HT-29 (cell line): ENCODE measurements at places on chromosomes 3 and 15. TPM values are rescaled to one million over a fixed set of nuclear protein-coding genes. Genes with fewer than 3 reads are reported as not detected.

DNA sequence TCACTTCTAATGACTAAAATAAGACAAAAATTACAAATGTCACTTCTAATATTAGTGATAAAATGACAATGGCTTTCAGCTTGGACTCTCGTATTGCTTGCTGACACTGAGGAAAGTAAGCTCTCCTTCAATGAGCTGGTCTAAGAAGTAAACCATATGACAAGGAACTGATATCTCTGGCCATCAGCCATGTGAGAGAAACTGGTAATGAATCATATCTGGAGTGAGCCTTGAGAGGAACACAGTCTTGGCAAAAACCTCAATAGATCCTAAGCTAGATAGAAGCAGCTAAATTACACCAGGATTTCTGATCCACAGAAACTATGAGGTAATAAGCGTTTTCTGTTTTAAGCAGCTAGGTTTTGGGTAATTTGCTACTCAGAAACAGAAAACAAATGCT lies 1575.1 kb downstream of the OTOL1 start:
- DNase-seq = no peak

- no peak for DNase-seq
Observed at GRCh38 chr3:111956995-111957734, 21.7 kb upstream of the ABHD10 start.

GRCh38 chr3:139518306-139518705 lies 21.2 kb downstream of the RBP1 start:
- DNase-seq = no peak

The DPPA2 gene
- total RNA-seq = not detected in 2 replicates

The ATP13A5 gene
- not detected in 2 replicates for total RNA-seq

The LSMEM2 gene
- not detected in 2 replicates for total RNA-seq

- no peak for DNase-seq
Observed at GRCh38 chr3:119230071-119230470, 10.6 kb downstream of the B4GALT4 start.

GRCh38 chr15:67775250-67775649 lies 50.1 kb upstream of the SKOR1 start:
- DNase-seq = no peak

- no peak for DNase-seq
Observed at GRCh38 chr3:71226565-71227269, 356.8 kb downstream of the FOXP1 start.

GRCh38 chr3:52249683-52250082 lies 4.1 kb downstream of the PPM1M start:
- DNase-seq = no peak

DNA sequence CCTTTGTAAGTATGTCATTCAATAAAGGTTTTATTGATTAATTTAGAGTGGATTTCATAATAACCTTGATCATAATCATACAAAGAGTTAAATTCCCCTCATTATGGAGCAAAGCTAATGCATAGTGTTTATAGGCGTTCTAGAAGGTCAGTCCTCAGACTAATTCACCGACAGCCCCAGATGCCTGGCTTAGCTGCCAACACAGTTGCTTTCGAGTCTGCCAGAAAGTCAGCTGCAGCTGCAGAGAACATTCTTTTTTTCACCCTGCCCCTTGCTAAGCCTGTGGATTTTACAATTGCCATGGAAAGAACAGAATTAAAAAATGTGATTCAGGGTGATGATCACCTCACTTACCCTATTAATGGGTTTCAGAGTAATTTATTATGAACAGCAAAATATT lies 21.2 kb downstream of the CADM2 start:
- no peak for DNase-seq

The PTH1R gene
- not detected in 2 replicates for total RNA-seq

The OIP5 gene
- 40.2 and 46.1 TPM in 2 replicates for total RNA-seq

DNA sequence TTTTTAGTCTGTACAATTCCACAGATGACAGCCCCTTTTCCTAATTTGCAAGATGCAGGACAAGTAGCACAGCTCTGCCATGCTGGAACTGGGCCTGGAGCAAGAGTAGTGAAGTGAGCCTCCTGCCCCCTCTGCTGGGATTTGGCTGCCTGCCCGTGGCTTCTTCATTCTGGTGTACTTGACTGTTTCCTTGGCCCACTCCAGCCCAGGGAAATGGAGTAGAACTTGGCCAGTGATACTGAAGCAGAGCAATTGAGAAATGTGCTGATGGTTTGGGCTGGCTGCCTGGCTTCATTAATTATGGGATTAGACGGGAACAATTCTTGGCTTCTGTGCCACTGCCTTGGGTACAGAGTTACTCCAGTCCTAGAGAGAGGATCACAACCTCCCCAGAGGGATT lies 2.8 kb downstream of the GPD1L start:
- DNase-seq = no peak

DNA sequence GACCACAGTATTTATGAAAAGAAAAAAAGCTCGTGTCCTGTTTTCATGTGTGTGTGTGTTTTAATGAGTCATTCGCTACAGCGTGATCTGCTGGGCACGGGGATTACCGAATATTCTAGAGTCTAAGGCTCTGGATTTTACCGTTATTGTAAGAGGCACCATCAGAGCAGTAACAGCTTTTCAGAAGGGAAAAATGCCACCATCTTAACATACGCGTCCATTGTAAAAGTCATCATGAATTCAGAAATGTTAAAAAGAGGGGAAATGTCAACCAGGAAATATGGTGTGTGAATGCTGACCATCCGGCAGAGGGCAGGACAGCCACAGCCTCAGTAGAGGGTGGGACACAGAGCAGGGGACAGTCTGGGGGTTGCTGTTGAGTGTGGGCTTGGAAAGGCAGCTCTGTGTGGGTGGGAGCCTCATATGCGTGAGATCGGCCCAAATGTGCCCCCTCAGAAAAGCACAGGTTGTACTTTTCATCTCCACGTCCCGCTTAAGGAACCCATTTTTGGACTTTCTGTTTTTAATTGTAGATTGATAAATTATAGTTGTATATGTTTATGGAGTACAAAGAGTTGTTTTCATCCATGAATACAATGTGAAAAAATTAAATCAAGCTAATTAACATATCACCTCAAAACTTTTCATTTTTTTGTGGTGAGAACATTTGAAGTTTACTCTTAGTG lies 69.6 kb downstream of the ASB7 start:
- peak; percentile 82 for DNase-seq

- no peak for DNase-seq
Observed at GRCh38 chr3:143121241-143122088, 1.9 kb downstream of the CHST2 start.

The TM4SF1 gene
- total RNA-seq = 348 and 369 TPM in 2 replicates

- no peak for DNase-seq
Observed at GRCh38 chr15:60764408-60764963, 285.5 kb upstream of the ICE2 start.

The MUC4 gene
- total RNA-seq = 0.08 TPM in 1 of 2 replicates, not detected in the other

The USP4 gene
- total RNA-seq = 8.0 and 14.7 TPM in 2 replicates

The POMGNT2 gene
- total RNA-seq = 17.2 and 18.0 TPM in 2 replicates

The SAMMSON gene
- total RNA-seq = not detected in 2 replicates

The ARGFX gene
- not detected in 2 replicates for total RNA-seq

DNA sequence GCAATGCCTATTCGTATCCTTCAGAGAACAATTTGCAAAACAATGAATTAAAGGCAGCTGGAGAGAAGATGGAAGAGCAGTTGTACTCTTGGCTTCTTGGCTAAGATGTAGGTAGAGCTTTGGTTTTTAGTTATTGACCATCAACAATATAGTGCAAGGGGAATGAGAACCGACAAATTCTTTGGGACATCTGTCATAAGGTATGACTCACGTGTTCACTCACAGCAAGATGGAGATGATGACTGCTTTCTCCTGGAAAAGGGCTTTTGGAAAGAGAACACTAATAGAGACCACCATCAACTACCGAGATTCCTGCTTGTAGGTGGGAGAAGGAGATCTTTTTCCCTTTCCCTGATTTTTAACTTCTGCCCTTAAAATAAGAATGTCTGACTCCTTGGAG lies 234.9 kb downstream of the NTRK3 start:
- DNase-seq = no peak

DNA sequence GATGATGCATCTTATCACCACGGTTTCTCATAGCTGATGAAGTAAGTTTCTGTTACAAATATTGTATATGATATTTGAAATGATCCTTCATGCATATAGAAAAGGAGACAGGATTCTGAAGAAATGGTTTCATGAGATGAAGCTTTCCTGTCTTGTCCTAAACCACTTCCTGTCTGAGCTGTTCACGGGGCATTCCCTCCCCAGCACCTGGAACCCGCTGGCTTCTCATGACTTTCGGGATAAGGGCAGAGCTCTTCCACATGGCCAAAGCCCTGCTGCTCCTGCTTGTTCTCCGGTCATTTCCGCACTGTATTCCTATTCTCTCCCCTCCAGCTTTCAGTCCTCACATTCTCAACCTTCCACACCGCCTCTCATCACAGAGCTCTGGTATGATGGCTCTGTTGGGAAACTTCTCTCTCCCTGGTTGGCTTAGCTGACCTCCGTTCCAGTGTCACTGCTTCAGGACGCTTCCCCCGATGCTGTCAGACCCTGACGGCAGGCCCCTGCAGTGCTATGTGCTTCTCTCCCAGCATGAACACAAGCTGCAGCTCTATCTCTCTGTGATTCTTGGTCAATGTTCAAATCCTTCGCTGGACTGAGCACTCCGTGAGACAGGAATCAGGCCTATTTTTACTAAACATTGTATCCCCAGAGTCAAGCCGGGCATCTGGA lies 86.9 kb upstream of the HERC1 start:
- DNase-seq = no peak

The UBA7 gene
- 5.1 and 6.1 TPM in 2 replicates for total RNA-seq

The CTXN2 gene
- not detected in 2 replicates for total RNA-seq

- DNase-seq = no peak
Observed at GRCh38 chr3:126322181-126322967, 34.8 kb downstream of the KLF15 start.

The PRTG gene
- total RNA-seq = not detected in 2 replicates

DNA sequence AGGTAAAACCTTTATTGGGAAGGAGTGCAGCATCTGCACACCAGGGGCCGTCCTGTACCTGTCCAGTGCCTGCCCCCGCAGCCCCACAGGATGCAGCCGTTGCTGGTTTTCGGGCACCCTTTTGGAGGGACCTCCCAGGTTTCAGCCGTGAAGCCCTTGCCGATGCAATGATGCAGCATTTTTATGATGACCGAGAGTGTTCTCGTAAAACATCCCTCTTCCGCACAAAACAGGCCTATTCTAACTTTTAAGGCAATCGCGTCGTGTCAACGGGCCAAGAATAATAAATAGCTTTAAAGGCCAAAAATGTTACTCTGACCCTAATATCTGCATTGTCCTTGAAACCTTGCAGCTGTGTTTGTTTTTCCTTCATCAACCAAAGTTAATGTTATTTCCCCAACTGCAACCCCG lies 126.1 kb downstream of the LRRK1 start:
- DNase-seq = no peak

DNA sequence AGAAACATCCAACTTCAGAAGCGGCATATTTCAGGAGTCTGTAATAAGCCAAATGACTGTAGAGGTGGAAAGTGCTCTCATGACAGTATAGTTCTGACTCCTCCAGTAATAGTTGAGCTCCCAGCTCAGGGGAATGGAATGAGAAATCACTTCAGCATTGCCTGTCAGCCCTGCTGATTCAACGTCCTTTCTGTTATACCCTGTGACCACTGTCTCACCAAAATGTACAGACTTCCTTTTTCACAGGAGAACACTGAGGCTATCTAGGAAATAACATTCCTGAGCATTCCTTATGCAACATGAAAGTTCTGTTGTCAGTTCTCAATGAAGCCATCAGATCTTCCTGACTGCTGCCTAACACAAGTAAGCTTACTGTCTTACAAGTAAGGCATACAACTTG lies 284.5 kb upstream of the MME start:
- DNase-seq = no peak

The GRK7 gene
- total RNA-seq = 0.03 TPM in 1 of 2 replicates, not detected in the other

- no peak for DNase-seq
Observed at GRCh38 chr3:36736301-36736700, 28.1 kb downstream of the DCLK3 start.

GRCh38 chr15:45743426-45744235 lies 108.8 kb downstream of the SQOR start:
- DNase-seq = no peak

- DNase-seq = peak; percentile 16
Observed at GRCh38 chr3:69079269-69080159, 651 bp downstream of the UBA3 start.

DNA sequence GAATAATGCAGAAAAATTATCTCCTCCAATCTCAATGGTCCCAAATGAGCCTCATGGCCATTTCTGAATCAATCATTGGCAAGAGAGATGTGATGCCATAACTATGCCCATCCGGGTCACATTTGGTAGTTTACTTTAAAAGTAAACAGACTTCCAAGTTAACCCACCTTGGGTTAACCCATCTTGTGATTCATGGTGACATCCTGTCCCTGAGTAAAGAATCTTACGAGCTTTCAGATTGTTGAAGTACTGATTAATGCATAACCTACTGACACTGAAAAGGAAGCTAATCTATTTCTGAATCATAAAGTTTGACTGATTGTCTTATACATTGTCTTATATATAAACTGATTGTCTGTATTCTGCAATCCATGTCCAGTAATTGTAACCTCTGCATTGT lies 467.2 kb upstream of the AGTR1 start:
- no peak for DNase-seq

The CP gene
- 0.57 TPM in 1 of 2 replicates, not detected in the other for total RNA-seq

DNA sequence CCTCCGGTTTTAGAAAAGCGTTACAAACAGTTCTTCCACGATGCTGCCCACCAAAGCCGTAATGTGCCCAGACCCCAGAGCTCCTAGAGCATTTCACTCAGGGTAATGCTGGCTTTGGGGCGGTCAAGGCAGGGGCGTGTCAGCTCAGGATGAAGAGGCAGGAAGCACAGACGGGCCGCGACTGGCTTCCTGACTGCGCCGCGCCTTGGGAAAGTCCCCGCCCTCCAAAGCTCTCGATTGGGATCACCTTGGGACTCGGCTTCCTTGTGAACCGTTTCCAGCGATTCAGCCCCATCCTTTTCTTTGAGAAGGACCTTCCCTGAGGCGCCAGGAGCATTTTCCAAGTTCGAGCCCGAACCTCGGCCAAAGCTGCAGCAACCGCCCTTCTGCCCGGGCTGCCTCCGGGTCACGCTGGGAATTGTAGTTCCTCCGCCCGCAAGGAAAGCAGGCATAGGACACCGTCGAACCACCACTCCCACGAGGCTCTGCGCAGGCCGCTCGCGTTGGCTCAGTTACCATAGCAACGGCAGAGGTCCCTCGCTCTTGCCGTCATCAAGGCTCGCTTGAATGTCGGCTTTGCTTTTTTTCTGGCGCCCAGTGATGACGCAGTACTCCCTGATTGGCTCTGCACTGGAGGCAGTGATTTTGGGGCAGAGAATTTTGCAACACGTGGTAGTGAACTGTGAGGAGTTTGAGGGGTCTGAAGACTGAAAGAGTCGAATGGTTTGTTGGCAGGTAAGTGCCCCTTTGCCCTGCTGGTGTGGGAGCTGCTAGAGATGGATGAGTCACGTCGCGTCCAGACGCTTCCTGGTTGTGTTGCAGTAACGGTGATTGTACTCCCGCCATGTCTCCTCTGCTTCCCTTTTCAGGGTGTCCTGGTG lies at the start of the genes CCDC191 and QTRT2:
TSS of gene CCDC191 (minus strand) at position 397 of the 881 bp plus-strand sequence. CDS start at position 337, 60 bp downstream.
TSS of gene QTRT2 (plus strand) at position 608 of the 881 bp plus-strand sequence. CDS start 8,521 bp downstream, outside the sequence.
- peak; percentile 99 for DNase-seq

The AMIGO3 gene
- 2.0 and 2.7 TPM in 2 replicates for total RNA-seq

The CFAP100 gene
- 0.64 and 2.3 TPM in 2 replicates for total RNA-seq
